Fibroblast of skin of back (primary cell): ENCODE measurements at places on chromosomes 1 and 21.
A peak's percentile ranks its signal among the peaks of the same experiment; 100 is the strongest.

DNA sequence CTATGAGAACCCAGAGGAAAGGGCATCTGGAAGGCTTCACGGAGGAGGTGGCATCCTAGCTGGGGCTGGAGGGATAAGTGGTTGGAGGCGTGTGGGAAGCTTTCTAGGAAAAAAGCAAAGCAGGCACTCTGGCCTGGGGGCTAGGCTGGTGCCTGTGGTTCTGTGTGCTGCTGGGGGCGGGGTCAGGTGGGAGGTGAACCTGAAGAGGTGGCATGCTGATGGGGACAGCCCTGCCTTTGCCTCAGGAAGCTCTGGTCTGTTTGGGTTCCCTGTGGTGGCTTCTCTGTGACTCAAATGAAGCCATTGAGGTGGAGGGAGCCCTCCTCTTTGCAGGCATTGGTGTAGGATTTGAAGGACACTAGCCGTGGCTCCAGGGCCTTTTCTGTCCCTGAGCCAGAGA lies 221.6 kb upstream of the POU3F1 start:
- no peak for DNase-seq

- DNase-seq: no peak
These were observed 371.6 kb downstream of the AMY1C start for GRCh38 chr1:104121271-104121670.

GRCh38 chr1:158998781-158999161 lies 10.9 kb upstream of the IFI16 start:
- DNase-seq: peak; percentile 62

DNA sequence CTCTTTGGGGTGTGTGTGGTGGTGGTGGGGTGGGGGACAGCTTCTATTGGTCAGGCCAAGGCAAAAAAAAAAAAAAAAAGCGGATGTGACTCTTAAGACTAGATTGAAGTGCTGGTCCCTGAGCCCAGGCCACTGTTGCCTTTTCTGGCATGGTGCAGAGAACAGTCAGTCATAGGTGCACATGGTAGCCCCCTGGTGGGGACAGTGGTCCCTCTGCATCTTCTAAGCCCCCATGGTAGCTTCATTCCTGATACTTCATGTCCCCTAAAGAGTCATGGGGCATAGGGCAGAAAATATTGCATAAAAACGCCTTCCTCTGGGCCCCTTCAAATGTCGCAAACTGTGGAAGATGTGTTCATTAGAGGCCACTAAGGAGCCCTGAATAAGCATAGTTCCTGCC lies 371.8 kb downstream of the NPHP4 start:
- DNase-seq: no peak

- no peak for DNase-seq
These were observed 1136.4 kb downstream of the MRPL39 start for GRCh38 chr21:24470852-24471251.

GRCh38 chr1:198678901-198679329 lies 40.1 kb downstream of the PTPRC start:
- DNase-seq: no peak

DNA sequence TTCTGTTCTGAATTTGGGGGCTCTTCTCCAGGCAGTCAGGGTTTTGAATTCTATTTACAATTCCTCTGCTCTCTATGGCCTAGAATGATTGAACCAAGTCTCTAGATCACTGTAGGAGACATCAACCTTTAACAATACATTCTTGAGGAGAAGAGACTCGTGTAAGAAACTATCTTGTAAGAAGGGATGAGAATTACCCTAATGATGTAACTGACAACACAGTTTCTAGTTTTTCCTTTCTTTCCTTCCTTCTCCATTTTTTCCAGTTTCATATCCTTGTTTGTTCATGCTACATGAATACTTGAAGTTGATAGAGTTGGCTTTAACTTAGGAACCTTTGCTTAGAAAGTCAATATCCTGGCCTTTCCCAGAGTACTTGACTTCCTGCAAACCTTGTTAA lies 1.3 kb upstream of the ATP1A1 start:
- no peak for DNase-seq

- no peak for DNase-seq
These were observed 16.0 kb downstream of the DISC1 start for GRCh38 chr1:231642618-231643017.

GRCh38 chr21:25127007-25127406 lies 480.3 kb downstream of the MRPL39 start:
- DNase-seq: no peak

- no peak for DNase-seq
These were observed 92.0 kb upstream of the BARHL2 start for GRCh38 chr1:90809093-90809492.

- DNase-seq: no peak
These were observed 1.1 kb downstream of the SRM start for GRCh38 chr1:11058595-11059154.

DNA sequence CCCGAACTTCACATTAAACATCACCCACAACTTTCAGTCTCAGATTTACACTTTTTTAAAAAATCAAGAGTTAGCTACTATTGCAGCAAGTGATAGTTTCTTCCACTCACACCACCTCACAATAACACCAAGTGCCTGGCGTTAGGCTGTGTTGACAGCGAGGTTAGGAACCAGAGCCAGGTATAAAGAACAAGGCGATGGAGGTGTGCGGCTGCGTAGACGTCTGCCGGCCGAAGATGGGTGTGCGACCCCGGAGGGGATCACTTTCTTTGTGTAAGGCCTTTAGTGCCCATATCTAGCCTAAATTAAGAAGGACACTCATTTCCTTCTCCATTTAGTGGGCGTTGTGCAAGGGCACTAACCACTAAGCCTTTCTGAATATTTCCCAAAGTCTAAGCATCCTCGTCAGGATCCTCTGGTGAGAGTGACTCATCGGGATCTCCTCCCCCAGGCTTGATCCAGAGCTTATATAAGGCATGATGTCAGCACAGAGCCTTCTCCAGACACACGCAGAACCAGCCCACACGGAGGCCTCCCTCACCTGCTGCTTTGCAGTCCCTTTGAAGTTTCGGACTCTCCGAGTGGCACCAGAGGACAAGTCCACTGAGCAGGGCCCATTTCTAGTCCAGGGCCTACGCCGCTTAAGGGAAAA lies 11.8 kb downstream of the NHLH2 start:
- DNase-seq: peak; percentile 87

DNA sequence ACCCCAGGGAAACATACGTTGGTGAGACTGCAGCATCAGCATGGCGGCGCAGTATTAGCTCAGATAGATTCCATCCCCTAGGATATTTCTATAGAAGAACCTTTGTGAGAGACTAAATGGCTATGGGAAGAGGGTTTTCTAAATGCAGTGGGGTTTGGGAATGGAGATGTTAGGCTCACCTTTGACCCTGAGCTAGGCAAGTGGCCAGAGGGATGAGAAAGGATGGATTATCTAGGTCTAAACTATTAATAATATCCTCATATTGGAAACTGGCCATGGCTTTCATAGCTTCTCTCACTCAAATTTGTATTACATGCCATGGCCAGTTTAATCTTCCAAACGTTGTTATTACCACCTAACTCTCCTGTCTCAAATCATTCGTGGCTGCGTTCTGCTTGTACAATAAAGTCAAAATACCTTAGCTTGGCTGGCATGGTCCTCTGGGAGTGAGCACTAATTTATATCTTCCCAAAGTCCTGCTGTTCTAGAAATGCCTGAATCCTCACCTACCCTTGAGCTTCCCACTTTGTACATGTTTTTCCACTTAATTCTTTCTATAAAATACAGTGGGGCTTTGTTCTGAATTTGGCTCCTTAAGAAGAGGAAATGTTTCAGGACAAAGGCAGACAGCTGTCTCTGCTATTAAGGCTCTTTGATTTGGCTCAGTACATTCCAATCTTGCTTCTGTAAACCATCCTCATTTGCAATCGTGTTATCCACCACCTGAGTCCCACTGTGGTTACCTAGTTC lies 31.0 kb upstream of the COG2 start:
- no peak for DNase-seq

GRCh38 chr1:56286956-56287355 lies 292.4 kb downstream of the PLPP3 start:
- DNase-seq: no peak

DNA sequence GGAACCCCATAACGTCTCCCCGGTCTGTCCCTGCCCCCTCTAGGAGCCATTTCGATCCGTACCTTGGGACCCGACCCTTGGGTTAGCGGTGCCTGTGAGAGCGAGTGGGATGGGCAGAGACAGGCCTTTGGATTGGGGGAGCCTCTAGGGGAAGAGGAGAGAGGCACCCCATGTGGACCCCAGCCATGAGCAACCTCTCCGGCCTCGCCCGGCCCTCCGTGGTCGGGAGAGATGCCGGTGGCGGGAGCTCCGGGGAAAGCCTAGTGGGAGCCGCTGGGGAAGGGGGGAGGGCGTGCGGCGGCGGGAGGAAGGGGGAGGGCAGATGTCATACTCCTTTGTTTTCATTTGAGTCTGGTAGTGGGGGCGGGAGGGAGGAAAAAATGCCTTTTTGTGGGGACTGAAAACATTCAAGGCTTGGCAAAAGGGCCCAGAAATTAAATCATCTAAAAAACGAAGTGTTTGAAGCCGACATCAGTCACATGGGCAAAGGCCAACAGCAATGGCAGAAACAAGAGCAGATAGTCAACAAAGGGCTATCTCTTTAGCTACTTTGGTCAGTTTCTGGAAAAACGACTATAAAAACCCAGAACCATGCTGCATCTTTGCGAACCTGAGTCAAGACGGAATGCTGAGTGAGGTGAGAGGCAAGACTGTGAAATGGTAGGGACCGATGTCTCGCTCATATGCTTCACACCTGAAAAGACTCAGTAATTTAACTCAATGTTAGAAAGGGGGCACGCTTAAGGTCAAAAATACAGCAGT lies 758 bp downstream of the PTBP2 start:
- DNase-seq: peak; percentile 81

DNA sequence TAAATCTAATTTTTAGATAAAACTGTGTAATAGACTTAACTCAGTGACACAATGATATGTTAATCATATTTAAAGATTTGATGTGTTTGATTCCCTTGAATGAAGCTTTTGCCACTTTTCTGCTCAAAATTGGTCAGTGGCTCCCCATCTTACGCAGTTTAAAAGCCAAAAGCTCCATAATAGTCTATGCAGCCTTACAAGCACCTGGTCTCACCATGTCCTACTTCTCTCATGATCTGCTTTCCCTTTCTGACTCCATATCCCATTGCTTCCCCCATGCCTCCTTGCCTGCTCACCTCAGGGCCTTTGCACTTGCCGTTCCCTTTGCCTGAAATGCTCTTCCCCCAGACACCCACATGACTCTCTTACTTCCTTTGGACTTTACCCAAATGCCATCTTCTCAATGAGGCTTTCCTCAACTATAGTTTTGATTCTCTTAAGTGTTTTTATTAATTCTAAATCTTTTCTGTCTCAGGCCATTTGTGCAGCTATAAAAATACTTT lies 1.9 kb downstream of the ZBTB8A start:
- DNase-seq: no peak
